ENCODE measurements at places on chromosomes 12 and 14.

DNA sequence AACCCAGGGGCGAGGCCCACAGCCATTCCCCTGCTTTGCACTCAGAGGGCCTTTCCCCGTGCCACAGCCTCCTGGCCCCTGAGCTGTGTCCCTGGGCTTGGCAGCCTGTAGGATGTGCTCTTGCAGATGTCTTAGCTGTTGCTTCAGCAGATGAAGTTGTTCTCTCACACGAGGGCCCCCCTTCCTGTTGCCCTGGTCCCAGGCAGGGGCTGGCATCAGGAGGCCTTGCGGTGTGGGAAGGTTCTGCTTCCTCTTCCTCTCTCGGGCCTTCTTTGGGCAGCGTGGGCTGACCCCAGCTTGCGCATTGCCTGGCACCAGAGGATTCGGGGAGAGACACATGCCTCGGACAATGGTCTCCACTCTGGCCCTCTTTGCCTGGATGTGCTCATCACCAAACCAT, 12.7 kb downstream of the PROX2 start:
- DNase-seq, result no peak

DNA sequence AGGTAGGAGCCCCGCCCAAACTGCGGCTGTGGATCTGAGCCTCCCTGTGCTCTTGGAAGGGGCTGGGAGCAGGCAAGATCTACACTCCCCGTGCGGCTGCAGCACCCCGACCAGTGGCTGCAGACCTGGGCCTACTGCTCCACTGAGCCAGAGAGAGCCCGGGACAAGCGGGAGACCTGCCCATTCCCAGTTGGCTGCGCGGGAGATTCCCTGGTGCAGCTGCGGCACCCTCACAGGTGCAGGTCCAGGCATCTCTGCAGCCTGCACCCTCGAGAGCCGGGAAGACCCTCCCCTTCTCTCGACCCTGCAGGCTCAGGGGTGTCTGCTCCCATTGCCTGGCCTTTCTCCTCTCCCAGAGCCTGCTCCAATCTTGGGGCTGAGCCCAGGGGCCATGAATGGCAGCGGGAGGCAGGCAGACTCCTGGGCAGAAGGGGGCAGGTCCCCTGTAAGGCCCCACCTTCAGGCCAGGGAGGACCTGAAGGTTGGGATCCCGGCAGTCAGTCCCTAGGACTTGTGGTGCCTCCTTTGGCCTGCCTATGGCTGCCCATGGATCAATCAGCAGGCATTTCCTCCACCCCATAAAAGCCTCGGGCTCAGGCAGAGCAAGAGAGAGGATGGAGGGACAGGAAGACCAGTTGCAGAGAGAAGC, 8.8 kb upstream of the A2M start:
- no peak for DNase-seq

- DNase-seq, result no peak
These were observed 43.6 kb upstream of the VSX2 start for GRCh38 chr14:74195623-74196022.

DNA sequence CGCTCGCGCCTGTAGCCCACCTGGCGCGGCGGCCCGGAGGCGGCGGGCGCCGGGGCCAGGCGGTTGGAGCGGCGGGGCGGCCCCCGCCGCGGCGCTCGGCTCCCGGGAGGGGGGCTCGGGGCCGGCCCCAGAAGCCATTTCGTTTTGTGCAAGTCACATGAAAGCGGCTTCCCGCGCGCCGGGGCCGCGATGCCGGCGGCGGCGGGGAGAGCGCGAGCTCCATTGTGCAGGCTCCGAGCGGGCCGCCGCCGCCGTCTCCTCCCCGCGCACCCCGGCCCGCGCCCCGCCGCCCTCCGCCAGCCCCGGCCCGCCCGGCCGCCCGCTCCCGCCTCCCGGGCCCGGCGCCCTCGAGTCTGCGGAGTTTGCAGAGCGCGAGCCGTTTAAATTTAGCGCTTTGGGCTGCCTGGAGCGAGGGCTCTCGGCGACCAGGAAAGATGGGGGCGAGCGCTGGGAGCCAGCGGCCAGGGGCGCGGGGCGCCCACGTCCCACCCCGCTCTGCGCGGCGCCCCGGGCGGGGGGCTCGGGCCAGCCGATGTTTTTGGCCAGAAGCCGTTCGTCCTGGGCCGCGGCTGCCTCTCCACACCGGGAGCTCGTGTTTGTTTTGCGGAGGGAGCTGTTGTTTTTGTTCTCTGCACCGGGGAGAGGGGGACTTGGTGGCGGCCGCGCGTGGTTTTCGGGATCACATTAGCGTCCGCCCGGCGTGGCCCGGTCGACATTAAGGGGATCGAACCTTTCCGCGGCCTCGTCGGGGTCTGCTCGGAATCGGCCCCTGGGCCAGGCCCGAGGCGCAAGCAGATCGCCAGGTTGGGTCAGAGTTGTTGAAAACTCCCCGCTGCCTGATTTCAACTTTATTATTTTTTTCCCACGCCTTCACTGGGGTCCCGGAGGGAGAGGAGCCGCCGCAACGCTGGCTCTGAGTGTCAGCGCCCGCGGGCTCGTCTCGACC, 982 bp downstream of the BCL7A start:
- DNase-seq, result no peak

DNA sequence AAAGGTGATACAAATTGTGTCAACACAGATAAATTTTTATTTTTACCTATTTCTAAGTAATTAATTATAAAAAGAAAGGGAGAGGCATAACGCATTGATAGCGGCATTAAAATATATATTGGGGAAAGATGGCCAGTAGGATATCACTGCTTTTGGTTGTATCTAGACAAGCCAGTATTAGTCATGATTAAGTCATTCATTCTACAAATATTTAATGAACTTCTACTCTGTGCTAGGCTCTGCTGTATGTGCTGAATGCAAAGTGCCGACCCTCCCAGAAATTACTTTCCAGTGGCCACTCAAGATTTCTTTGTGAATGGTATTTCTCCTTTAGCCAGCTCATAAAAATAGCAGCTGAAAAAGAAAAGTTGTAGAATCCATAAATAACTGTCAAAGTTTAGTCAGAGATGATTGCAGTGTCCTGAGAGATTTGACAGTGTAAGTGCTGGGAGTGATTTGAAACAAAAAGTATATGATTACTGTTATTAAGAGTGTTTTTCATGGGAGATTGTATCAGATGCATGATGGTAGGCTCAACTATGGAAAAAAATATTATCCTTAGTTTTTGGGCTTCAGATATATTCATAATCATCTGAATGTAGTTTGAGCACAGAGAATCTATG, 133.2 kb downstream of the MGAT4C start:
- no peak for DNase-seq

- no peak for DNase-seq
These were observed 25.5 kb downstream of the ADIPOR2 start for GRCh38 chr12:1716215-1716862.

DNA sequence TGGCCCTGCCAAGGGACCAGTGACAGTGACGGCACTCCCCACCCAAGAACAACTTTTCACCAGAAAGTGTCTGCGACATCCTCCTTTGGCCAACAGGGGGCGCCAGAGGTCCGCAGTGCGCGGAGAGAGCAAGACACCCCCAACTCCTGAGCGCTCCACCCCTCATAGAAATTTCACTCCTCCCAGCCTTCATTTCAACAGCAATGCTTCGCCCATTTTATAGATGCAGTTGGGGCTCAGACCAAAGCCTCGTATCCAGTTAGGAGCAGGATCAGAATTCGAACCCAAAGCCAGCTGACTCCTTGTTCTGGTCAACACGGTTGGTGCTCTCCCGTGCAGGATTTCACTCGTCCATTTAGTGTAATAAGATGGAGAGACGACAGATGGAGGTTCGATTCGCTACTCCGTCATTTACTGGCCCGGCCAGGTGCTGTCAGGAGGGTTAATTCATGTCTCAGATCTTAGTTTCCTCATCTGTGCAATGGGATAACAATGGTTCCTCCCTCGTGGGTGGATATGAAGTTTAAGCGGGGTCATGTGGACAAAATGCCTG, 2.4 kb upstream of the POP5 start:
- peak; percentile 38 for DNase-seq

- DNase-seq, result no peak
These were observed 1.4 kb downstream of the RIN3 start for GRCh38 chr14:92514844-92515514.

GRCh38 chr12:8678661-8679111, 16.1 kb upstream of the MFAP5 start:
- peak; percentile 36 for DNase-seq

GRCh38 chr12:33054371-33054770, 157.8 kb upstream of the PKP2 start:
- DNase-seq, result no peak

- DNase-seq, result no peak
These were observed 8.8 kb downstream of the DDX47 start for GRCh38 chr12:12821975-12822374.

GRCh38 chr14:32019276-32019675, 57.8 kb upstream of the ARHGAP5 start:
- no peak for DNase-seq

DNA sequence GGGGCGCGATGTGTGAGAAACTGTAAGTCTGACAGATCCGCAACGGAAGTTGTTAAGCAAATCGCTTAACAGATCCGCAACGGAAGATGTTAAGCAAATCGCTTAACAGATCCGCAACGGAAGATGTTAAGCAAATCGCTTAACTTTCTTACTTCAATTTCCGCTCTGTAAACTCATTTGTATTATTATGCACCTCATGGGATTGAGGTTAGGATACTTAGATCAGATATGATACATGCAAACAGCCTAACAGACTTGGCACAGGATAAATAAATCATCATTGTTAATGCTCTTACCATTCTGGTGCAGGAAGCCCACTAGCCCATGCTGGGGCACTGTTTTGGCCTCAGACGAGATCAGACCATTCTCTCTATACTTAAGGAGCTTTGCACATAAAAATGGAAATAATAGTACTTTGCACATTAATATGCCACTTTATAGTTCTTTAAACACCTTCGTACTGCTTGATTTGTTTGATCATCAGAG, 399 bp downstream of the NCAPD2 start:
- no peak for DNase-seq

GRCh38 chr12:44889926-44890325, 13.8 kb upstream of the NELL2 start:
- no peak for DNase-seq

DNA sequence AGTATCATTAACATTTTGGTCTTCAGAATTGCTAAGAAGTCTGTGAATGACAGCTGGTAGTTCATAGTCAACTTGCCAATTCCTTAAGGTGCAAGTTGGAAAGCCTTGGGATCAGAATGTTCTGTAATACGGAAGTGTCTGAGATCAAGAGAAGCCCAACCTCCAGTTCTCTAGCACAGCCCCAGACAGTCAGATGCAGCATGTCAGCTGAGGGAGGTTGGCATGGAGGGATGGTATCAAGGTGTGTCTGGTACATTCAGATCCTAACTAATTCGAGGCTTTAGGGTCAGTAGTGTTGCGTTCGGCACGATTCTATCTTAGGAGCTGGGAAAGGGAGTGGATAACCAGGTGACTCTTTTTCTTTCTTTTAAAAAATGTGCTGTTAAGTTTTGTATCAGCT, 38.3 kb downstream of the FNTB start:
- DNase-seq, result no peak

GRCh38 chr12:119989731-119990381, 820 bp downstream of the BICDL1 start:
- no peak for DNase-seq

DNA sequence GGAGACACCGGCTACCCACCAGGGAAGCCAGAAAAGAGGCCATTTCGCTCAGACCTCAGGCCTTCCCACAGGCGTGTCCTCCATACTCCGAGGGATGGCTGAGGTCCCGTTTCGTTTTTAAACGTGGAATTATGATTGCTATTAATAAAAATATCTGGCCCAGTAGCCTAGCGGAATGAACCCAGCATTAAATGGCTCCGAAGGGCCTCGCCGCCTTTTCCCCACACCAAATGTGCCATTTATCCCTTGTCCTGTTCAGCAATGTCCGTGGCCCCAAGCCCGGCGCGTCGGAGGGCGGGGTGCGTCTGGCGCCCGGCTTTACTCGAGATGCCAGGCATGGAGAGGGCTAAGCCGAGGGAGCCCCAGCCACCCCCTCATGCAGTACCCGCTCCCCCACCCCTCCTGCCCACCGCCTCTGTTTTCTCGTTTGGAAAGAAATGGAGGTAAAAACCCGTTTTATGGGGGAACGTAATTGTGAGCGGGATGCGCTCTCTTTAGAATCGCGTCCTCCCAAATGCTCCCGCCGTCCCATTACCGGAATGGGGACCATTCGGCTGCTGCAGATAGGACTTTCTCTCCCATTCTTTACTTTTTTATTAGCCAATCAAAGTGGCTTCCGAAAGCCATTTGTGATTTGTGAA, 5.7 kb downstream of the HOXC8 start:
- DNase-seq, result no peak

DNA sequence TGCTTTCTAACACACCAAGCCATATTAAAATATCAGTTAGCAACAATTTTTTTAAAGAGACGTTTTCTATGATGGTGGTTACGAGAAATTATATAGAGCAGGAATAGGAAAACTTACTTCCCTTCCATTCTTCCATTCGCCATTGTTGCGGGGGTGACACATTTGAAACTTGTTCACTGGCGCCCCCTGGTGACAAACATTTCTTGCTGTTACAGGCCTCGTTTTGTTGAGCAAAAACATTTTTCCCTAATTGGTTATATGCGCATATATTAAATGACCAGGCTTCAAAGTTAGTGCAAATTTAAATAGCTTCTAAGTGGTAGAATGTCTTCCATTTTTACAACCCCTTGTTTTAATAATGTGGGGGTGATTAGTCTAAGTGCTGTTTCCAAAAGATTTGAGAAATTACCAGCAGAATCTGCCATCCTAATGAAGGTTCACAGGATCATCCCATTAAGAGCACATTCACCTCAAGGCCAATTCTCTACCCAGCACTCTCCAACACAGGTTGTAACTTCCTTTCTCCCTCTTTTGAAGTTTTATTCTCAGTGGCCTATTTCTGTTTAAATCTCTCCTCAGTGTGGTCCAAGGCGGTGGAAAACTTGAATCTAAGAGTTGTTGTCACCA, 1124.7 kb downstream of the FLRT2 start:
- no peak for DNase-seq

- no peak for DNase-seq
These were observed 79.3 kb downstream of the UNC79 start for GRCh38 chr14:93510056-93510455.

DNA sequence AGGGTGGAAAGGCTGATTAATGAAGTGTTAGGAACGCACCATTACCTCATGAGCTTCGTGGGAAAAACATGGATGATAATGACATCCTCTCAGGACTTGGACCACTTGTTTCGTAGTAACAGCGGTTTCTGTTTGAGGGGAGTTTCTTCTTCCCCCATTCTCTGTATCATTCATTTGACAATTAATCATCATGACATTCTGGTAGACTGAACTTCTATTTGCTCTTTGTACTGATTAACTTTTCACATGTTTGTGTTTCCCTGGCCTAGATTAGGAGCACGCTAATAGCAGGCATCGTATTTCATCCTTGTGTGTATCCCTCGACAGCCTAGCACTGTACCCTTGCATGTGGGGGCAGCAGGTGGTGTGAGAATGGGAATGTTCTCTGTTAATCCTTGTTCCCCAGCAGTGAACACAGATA, 8.0 kb downstream of the LRRC74A start:
- DNase-seq, result no peak

DNA sequence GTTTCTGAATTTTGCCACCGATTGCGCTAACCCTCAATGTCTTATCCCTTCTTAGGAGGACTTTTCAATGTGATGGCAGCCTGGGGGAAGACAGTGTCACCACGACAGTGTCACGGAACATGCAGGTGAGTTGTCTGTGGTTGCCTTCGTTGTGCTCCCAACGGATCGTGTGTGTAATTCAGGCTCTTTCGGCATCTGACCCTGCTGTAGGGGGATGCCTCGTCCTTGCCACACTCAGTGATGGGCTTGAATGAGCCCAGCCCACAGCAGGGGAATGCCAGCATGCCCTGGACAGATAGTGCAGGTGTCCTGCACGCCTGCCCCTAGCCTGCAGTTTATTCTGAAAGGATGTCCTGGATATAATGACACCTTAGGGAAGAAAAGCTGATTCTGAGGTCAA, 123.8 kb upstream of the RTL1 start:
- DNase-seq, result no peak

Data from HS-5 (cell line).